ENCODE measurements at places on chromosomes 16 and 17.

DNA sequence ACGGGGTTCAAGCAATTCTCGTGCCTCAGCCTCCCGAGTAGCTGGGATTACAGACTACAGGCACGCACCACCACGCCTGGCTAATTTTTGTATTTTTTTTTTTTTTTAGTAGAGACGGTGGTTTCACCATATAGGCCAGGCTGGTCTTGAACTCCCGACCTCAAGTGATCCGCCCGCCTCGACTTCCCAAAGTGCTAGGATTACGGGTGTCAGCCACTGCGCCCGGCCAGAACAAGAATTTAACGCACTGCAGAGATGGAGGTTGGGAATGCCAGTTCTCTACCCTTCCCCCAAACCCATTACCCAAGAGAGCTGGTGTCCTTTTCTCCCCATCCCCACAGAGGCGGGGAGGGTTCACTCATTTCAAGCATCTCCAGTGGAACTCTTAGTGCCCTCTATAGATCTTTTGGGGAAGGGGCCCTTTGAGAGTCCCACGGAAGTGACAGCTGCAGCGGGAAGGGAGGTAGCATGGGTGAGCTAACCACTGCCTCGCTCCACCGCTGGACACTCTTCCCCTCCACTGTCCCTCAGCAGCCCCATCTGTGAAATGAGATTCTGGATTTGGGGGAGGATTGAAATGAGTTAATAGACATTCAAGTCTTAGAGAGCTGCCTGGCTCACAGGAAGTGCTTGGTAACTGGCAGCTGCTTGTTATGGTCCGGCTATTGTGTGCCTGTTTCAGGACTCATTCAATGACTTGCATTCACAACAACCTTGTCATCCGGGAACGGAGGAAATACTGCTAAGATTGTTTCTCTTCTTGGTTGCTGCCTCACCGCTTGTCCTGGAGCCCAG, 3.5 kb upstream of the UBALD2 start:
- no peak for DNase-seq

DNA sequence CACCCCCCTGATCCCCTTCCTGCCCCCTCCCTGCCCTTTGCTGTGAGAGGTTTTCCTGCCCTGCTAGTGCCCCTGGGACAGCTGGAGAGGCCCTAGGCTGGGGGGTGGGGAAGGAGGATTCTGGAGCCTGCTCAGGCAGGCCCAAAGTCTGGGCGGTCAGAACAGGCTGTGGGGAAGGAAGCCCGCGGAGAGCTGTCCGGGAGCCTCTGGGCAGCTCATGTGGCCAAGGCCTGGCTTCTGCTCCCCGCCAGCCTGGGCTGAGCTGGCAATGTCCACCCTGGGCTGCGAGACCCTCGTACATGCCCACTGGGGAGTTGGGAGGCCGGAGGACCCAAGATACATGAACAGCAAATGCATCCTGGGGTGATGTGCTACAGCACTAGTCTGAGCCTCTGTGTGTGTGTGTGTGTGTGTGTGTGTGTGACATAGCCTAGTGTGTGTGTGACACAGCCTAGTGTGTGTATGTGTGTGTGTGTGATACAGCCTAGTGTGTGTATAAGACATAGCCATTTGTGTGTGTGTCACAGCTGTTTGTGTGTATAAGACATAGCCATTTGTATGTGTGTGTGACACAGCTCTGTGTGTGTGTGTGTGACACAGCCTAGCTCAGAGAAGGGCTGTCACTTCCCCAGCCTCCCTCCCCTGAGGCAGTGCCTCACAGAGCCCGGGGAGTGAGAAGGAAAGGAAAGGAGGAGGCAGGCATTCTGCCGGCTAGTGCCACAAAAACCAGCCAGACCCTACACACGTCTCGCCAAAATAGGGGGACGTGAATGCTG, 201.4 kb upstream of the CIBAR2 start:
- no peak for DNase-seq

GRCh38 chr17:79810130-79811010, 13.5 kb upstream of the CBX8 start:
- DNase-seq: no peak

DNA sequence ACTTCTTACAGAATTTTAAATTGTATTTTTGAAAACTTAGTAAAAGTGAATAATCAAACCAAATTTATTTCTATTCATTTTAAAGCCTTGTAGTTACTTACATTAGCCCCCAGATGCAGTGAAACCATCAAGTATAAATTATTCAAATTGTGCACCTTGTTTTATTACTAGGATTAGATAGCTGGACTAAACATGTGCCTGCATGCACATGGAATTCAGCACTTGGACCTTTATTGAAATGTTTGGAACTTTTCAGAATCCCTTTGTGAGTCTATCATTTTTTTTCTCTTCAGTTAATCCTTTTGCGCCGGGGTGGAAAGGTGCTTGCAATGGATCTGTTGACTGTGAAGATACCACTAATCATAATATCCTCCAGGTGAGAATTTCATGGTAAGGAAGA, 4.7 kb downstream of the ZPBP2 start:
- DNase-seq: peak; percentile 11

DNA sequence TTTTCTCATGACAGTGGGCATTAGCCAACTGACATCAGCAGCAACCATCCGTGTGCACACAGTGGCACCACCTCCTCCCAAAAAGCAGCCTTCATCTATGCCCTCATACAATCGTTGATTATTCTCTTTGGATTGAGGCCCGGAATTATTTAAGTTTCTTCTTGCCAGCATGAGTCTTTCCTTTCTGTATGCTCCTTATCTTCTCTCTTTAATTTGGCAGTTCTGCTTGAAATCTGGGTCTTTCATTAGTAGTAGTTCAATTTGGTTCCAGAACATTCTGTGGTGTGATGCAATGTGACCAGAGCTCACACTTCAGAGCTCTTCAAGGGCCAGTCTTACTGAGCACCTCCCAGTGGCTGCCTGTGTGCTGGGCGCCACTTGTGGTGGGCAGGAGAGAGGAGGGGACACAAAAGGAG, 52.2 kb upstream of the STH start:
- no peak for DNase-seq

GRCh38 chr16:70801611-70802010, 653 bp upstream of the VAC14 start:
- no peak for DNase-seq

DNA sequence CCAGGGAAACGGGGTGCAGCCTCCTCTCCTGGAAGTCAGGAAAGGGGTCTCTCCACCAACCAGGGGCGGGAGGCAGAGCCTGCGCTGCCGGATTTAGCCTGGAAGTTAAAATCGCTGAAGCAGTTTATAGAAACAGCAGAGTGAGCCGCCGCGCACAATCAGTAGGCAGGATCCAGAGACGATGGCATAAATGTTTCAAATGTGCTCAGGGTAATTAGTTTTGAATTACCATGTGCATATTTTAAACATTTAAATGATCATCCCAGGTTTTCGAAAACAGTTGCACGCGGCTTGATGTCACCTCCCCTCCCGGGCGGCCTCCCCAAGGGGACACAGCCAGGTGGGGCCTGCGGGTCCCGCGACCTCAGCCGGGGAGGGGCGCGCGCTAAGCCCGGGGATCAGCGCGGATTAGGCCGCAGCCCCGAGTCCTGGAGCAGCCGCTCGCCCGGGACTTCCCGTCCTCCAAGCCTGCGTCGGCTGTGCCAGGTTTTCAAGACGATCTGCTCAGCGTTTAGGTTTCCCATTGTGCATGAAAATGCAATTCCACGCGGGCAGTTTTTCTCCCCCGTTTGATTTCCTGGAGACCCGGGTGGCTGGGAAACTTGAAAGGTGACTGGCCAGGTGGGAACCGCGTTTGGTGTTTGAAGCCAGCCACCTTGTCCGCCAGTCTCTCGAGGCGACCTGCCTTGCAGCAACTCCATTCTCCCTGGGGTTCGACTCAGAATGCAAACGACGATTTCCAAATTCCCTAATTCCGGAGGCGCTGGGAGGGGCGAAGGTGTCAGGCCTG, 78.3 kb downstream of the RPA1 start:
- no peak for DNase-seq

- DNase-seq: no peak
Measured at GRCh38 chr17:62085511-62086408, 20.7 kb upstream of the MED13 start.

DNA sequence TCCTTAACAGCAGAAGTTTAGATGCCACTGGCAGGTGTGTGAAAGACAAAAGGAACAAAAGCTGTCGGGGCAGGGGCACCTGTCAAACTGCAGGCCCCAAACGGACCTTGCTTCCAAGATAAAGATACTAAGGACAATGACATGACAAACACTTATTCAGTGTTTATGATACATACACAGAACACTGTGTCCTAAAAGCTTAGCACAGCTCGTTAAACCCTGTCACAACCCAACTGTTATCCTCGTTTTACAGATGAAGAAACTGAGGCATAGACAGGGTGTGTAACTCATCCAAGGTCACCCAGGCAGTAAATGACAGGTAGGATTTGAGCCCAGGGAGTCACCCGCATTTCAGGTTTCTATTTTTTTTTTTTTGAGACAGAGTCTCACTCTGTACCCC, 9.6 kb downstream of the SDK2 start:
- no peak for DNase-seq

GRCh38 chr17:69606142-69606800, 191.8 kb downstream of the MAP2K6 start:
- DNase-seq: no peak

DNA sequence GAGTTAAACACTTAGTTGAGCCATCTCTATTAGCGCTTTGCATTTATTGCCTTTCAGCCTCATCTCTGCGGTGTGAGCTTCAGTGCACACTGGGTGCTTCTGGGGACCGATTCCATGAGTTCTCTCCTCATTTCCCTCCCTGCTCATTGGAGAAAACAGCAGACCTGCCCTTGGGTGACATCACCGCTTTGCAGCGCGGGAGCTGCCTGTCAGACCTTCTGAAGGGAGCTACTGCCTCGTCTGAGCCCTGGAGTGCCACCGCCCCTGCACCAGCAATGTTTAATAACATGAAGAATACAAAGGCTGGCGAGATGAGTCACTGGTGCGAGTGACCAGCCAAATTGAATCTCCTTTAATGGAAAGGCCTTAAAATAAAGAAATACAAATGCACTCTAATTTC, 30.2 kb upstream of the CPPED1 start:
- no peak for DNase-seq

DNA sequence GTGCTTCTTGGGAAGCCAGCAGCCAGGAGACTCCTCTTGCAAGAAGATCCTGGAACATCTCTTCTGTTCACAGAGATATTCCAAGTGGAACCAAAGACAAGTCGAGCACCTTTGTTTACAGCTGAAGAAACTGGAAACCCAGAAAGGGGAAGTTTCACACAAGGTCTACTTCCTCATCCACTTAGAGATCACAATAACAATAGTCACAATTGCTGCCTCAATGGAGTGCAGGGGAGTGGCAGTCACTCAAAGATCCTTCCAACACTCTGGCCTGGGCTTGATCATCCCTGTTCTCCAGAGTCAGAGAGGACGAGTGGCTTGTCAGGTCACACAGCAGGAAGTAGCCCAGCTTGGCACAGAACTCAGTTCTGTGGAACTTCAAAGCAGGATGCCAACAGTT, 46.9 kb upstream of the SIAH1 start:
- no peak for DNase-seq

DNA sequence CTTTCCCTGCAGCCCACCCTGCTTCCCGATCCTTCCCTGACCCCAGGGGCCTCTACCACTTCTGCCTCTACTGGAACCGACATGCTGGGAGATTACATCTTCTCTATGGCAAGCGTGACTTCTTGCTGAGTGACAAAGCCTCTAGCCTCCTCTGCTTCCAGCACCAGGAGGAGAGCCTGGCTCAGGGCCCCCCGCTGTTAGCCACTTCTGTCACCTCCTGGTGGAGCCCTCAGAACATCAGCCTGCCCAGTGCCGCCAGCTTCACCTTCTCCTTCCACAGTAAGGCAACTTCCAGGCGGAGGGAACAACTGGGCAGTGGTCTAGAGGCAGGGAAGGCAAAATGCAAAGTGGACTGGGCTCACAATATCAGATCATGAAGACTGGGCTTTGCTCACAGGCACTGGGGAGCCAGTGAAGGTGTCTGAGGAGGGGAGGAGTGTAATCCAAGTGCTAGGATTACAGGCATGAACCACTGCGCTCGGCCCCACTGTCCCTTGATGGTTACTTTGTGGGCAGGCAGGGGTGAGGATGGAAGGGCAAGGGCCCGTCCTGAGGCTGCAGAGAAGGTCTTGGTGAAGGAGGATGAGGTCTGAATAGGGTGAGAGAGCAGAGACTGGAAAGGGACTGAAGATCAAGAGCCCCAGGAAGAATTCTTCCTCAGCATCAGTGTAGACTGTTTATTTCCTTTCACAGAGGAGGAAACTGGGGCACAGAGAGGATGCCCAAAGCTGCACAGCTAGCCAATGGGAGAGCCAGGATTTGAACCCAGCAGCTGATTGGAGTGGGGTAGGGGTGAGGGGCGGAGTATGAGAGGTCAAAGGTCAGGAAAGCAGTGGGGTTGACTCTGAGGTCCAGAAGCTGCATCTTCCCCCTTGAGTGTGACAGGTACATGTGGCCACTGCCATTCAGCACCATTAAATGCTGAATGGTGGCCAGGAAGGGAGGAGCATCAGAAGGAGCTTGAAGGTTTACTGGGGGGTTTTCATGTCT, 16.5 kb upstream of the ADGRG3 start:
- DNase-seq: no peak

DNA sequence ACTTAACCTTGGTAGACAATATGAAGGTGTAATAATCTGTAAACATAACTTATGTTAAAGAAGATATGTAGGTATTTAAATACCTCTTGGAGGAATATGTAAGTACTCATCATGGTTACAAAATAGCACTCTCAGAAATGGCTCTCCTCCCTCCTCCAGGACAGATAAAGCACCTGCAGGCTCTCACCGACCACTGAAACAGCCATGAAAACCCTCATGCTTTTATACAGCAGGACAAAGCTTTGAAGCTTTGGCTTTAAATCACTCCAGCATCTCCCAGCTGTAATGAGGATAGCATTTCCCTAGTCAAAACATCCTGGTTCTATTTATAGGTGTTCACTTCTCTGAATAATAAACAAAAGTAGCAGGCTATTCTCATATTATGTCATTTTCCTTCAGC, 69.1 kb upstream of the PMFBP1 start:
- DNase-seq: no peak

DNA sequence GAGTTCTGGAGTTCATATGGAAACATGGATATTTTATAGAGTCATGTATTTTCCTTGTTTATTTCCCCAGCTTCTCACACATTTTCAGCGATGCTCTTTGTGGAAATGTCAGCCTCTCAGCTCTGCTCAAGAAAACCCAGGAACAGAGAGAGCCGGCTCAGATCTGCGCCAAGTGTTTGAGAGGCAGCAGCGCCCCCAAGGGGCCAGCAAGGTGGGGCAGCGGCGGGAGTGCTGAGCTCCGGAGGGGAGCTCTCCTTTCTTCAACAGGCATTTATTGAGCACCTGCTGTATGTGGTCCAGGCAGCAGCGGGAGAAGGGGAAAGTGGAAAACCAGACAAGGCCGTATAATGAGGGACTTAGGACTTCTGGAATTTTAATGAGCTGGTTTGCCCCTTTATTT, 421.1 kb upstream of the C16orf82 start:
- DNase-seq: no peak

GRCh38 chr17:17120701-17121100, 78.4 kb downstream of the MPRIP start:
- DNase-seq: no peak

GRCh38 chr16:69522732-69523404, 42.9 kb upstream of the NFAT5 start:
- no peak for DNase-seq

Measured in AG04450 (cell line).